ENCODE measurements at places on chromosomes 1 and 21.
A peak's percentile ranks its signal among the peaks of the same experiment; 100 is the strongest.

DNA sequence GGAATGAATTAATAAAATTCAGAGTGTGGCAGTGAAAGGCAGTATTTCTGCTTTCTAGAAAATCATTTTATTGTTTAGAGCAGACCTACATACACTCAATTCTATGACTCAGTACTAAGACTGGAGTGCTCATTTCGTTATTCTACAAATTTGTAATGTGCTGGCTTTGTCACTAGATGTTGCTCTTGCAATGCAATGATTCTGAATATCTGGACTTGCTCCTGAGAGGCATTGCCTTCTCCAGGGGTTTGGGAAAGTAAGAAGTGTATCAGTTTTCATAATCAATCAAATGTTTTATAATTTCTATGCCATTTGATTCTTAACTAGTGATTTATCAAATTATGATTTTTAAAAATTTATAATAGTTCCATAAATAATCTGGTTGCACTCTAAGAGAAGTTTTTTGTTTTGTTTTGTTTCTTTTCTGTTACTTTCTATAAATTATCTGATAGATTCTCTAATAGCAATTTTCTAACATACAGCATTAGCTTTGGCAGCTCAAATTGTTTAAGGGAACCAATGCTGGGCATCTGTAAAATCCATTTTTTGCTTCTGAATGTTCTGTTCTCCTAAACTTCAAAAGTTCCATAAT, 280.5 kb upstream of the SGIP1 start:
- DNase-seq, result no peak

DNA sequence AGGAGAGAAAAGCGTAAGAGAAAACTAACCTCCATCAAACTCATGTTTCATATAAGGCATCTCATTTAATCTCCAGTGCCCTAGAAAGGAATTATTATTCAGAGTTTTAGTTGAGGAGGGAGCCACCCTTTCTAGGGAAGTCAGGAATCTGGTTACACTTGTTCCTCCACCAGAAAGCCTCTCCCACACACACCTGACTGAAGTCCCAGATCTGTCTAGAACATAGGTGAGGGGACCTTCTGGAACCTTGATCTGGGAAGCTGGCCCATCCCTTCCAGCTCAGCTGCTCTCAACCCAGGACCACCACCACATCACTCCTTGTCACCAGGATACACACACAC, 1.9 kb upstream of the DENND2D start:
- DNase-seq, result no peak

- DNase-seq, result no peak
Observed at GRCh38 chr1:50995651-50996050, 25.6 kb downstream of the CDKN2C start.

GRCh38 chr1:83849191-83850061, 149.5 kb downstream of the TTLL7 start:
- no peak for DNase-seq

GRCh38 chr21:28581976-28582375, 410.7 kb downstream of the LTN1 start:
- DNase-seq, result no peak

GRCh38 chr1:178607718-178608408, 95.0 kb downstream of the TEX35 start:
- no peak for DNase-seq

DNA sequence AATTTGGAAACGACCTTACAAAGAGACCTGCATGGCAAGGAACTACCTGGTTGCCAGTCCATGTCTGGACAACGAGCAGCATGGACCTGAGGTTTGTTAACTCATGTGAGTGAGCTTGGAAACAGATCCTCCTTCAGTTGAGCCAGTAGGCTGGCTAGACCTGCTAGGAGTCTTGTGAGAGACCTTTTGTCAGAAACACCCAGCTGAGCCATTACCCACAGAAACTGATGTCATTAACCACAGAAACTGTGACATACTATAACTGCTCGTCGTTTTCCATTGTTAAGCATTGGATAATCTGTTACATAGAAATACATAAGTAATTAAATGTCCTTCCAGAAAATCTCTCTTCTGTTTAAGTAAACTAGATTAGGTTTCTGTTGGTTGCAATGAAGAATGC, 211.1 kb upstream of the C21orf91 start:
- DNase-seq, result no peak

DNA sequence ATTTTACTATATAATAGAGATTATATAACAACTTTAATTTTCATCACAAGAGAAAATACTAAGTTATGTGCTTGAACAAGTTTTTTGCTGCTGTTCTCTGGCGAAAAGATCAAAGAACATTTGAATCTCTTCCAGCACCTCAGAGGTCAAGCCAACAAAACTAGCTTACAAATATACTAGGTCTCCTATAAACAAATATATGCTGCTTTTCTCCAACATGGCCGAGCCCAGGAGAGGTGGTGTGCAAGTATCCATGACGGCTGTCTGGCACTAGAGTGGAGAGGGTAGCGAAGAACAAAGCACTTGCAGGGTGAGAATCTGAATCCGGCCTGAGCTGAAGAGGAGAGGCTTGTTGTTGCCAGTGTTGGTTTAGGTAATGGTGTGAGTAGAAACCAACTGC, 7.5 kb upstream of the FMO3 start:
- DNase-seq, result no peak

GRCh38 chr1:28887835-28888682, 26.3 kb upstream of the EPB41 start:
- no peak for DNase-seq

- no peak for DNase-seq
Observed at GRCh38 chr1:150730130-150730721, 9.5 kb upstream of the HORMAD1 start.

DNA sequence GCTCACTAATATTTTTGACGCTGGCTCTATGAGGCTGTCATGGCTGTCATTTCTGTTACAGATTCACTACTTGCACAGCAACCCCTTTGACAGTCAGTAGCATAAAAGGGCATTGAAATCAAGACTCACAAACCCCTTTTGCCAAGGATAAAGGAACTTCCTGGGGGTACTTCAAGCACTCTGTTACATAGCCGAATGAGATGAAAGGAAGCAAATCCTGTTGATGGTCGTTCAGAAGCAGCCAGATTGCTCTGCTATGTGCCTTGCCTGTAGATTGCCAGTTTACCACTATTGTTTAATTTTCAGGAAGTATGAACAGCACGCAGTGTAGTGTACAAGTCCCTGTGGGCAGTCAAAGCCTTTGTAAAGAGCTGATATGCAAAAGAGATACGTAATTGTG, 296.2 kb downstream of the LRRIQ3 start:
- DNase-seq, result no peak

GRCh38 chr1:203342192-203342940, 8.6 kb downstream of the FMOD start:
- DNase-seq, result peak; percentile 30

DNA sequence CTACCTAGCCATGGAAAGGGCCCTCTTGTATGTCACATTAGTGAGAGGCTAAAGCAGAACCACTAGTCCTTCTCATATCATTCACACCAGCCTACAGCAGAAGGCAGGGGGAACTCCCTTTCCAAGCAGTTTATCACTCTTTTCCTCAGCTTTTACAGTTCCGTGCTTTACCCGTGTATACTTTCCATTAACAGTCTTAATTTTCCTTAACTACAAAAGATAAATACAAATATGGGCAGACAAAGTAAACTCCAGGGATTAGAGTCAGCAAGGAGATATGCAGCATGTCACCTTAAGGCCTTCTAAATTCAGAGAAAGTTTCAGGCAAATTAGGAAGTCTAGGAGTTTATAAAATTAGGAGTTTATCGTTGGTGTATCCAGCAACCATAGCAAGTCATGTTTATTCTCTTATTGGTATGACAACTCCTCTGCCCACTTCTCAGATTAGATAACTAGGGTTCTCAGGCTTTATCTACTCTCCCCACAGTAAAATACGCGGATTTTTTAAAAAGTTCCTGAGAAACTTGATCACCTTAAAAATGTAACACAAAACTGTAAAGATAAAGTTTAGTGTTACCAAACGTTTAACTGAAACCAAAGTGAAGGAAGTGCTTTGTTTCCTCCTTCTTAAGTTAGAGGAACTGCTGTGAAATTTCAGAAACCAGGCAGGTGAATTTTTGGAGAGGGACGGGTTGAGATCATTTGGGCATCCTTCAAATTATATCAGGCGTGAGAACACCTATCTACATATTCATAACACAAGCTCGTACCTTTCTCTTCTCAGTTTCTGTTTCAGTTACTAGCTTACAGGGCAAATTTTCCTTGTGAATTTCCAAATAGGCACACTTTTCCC, 42.7 kb upstream of the SLC19A2 start:
- no peak for DNase-seq

GRCh38 chr1:14784790-14785773, 186.6 kb downstream of the KAZN start:
- no peak for DNase-seq

DNA sequence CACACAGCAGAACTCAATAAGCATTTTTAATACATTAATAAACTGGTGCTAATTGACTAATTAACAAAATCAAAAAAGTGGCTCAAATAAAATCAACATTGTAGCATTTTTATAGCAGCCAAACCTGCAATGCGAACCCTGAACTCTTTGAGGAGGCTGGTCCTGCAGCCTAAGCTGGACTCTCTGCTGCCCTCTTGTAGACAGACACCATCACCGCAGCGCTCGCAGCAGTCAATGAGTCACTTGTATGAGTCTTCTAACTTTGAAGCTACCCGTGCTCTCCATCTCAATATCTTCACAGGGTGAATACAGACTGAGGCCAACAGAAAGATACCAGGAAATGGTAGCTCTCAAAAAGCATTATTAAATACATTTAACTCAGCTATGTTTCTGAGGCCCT, 9.7 kb upstream of the KRTAP7-1 start:
- DNase-seq, result no peak

DNA sequence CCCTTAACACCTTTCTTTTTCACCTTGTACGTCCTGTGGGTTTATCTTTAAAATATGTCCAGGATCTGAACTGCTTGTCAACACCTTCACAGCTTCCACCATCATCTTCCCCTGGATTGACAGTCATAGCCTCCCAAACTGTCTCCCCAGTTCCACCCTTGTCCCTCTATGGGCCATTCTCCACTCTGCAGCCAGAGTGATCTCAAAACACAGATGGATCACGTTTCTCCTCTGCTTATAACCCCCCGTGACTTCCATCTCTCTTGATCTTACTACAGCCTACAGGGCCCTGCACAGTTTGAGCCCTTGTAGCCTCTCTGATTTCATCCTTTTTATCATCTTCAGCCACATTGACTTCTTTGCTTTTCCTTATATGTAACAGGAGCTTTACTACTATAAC, 4.3 kb downstream of the INSRR start:
- DNase-seq, result no peak

DNA sequence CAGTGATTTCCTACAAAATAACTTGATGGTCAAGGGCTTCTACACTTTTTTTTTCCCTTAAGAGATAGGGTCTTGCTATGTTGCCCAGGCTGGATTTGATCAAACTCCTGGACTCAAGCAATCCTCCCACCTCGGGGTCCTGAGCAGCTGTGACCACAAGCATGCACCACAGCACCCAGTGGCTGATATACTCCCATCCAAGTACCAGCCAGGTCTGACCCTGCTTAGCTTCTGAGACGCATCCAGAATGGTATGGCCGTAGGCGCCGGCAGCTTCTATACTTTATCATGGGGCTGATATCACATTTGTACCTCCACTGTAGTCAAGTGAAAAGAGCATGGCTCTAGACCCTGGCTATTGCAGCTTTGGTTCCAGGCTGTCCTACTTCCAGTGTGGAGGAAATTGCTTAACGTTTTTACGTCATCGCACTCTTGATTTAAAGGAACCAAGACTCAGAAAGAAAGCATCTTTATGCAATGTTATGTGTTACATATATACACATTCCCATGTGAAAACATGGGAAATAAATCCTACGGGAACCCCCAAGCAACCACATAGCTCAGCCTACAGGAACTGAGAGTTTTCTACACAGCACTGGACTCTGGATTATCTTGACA, 39.5 kb downstream of the PDPN start:
- DNase-seq, result no peak

DNA sequence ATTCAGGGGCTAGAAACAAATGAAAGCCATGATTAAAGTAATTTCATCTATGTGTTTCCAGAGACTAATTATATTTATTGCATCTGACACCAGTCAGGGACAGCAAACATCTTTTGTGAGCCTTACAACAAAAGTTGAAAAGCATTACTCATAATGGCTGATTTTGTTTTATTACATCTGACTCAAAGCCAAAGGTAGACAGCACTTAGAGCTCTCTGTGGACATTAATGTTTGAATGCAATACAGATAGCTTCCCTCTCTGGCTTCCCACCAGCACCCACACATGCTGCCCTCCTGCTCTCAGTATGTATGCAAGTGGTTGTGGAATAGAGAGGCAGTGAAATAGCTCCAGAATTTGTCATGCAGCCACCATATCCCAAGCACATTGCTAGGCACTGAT, 198.7 kb downstream of the SETD4 start:
- DNase-seq, result no peak

GRCh38 chr21:25908495-25908894, 173.7 kb downstream of the GABPA start:
- DNase-seq, result no peak

- DNase-seq, result no peak
Observed at GRCh38 chr21:42027822-42028765, 17.9 kb upstream of the ZBTB21 start.

DNA sequence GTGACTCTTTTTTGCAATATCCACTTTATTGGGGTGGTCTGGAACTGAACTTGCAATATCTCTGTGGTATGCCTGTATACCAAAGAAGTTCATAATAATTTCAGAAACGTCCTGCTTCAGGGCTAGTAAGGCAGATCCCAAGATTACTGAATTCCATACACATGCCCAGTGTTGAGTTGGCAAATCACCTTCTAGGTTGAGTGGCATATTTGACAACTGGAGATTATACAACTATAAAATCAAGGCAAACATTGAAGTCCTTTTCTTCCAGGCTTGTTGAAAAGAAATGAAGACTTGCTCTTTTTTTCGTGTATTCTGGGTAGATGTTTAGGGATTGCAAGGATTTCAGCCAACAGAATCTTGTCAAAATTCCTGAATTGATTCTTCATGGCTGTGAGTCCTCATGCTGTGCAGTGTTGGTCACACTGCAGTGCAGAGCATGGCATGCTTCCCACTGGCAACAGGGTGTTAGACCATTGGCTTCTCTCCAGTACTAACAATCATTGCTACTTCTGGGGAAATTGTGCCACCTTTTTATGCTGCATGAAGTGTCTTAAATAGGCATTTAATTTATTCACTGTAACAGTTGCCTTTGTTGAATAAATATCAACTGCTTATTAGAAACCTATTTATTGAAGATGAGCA, 367.1 kb upstream of the ADGRL4 start:
- no peak for DNase-seq

- no peak for DNase-seq
Observed at GRCh38 chr1:36183309-36183856, 27.4 kb downstream of the MAP7D1 start.

- DNase-seq, result no peak
Observed at GRCh38 chr1:3640121-3640837, 9.6 kb downstream of the WRAP73 start.

Measured in CD4-positive, alpha-beta T cell (primary cell).